Uterus (tissue), 4 donors: ENCODE measurements at places on chromosomes 2 and 18. TPM values are rescaled to one million over a fixed set of nuclear protein-coding genes. Genes with fewer than 3 reads are reported as not detected.

GRCh38 chr2:239666855-239667376 is 266.1 kb upstream of the HDAC4 start:
- no peak for DNase-seq
- no peaks in the 10 kb centered on the region for H3K4me1 ChIP-seq
- no peaks in the 10 kb centered on the region for H3K36me3 ChIP-seq
- H3K4me3 ChIP-seq, result no peak overlapping the region
- H3K27ac ChIP-seq, result no peak overlapping the region
- peaks cover 2% of the 10 kb centered on the region for H3K27me3 ChIP-seq

- no peaks in the 10 kb centered on the region for H3K27me3 ChIP-seq
- no peak overlapping the region for H3K4me3 ChIP-seq
- H3K4me1 ChIP-seq, result no peaks in the 10 kb centered on the region
- no peak overlapping the region for H3K27ac ChIP-seq
- no peak for DNase-seq
Observed at GRCh38 chr18:23498117-23498516, 5.2 kb upstream of the RMC1 start.

DNA sequence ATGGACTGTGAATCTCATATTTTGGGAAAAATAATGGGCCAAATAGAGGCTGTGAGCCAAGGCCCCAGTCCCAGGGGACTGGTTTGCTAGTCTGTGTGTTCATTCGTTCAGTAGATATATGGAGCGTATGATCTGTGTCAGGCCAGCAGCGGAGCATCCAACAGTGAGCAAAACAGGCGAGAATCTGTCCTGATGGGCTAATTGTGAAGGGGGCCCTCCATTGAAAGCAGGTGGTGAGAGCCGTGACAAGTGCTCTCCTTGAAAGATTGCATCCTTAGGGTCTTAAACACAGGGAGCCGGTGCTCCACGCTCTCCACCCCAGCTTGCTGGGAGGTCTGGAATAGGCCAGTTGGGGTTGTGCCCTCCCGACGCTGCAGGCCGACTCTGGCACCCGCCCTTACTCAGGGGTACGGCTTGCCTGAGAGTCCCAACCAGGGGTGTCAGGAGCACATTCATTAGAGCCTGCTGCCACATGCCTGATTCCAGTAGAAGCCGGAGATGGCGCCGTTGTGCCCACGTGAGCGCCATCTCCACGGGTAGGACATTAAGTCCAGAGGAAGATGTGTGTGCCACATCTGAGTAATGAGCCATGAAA is 213.3 kb downstream of the SH3RF3 start:
- no peak overlapping the region for H3K4me3 ChIP-seq
- H3K36me3 ChIP-seq, result no peaks in the 10 kb centered on the region
- H3K27me3 ChIP-seq, result no peaks in the 10 kb centered on the region
- no peak for DNase-seq
- no peaks in the 10 kb centered on the region for H3K4me1 ChIP-seq

RNF152 gene
- total RNA-seq, result 42.2 TPM

DNA sequence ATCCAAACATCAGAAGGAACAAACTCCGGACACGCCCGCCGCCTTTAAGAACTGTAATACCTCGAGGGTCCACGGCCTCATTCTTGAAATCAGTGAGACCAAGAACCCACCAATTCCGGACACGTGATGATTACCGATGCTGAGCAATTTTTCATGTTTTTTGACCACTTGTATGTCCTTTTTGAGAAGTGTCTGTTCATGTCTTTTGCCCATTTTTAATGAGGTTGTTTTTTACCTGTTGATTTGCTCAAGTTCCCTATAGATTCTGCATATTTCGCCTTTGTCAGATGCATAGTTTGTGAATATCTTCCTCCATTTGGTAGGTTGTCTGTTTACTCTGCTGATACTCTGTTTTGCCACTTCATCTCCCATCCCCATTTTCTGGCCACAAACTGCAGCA is 150.4 kb downstream of the IRS1 start:
- H3K4me3 ChIP-seq, result no peak overlapping the region
- H3K27ac ChIP-seq, result peak overlapping the region; percentile 85
- H3K27me3 ChIP-seq, result no peaks in the 10 kb centered on the region

- no peak overlapping the region for H3K4me3 ChIP-seq
- H3K27ac ChIP-seq, result no peak overlapping the region
- DNase-seq, result no peak
Observed at GRCh38 chr2:26704441-26704977, 12.0 kb downstream of the KCNK3 start.

- no peak for DNase-seq
- no peak overlapping the region for H3K27ac ChIP-seq
- no peak overlapping the region for H3K4me3 ChIP-seq
- H3K27me3 ChIP-seq, result no peaks in the 10 kb centered on the region
- H3K36me3 ChIP-seq, result no peaks in the 10 kb centered on the region
- H3K4me1 ChIP-seq, result no peaks in the 10 kb centered on the region
Observed at GRCh38 chr2:215260097-215260677, 51.7 kb upstream of the ATIC start.

GRCh38 chr2:168536925-168537466 is 80.9 kb downstream of the CERS6 start:
- no peak for DNase-seq
- no peaks in the 10 kb centered on the region for H3K4me1 ChIP-seq
- no peaks in the 10 kb centered on the region for H3K27me3 ChIP-seq
- no peak overlapping the region for H3K4me3 ChIP-seq

DNA sequence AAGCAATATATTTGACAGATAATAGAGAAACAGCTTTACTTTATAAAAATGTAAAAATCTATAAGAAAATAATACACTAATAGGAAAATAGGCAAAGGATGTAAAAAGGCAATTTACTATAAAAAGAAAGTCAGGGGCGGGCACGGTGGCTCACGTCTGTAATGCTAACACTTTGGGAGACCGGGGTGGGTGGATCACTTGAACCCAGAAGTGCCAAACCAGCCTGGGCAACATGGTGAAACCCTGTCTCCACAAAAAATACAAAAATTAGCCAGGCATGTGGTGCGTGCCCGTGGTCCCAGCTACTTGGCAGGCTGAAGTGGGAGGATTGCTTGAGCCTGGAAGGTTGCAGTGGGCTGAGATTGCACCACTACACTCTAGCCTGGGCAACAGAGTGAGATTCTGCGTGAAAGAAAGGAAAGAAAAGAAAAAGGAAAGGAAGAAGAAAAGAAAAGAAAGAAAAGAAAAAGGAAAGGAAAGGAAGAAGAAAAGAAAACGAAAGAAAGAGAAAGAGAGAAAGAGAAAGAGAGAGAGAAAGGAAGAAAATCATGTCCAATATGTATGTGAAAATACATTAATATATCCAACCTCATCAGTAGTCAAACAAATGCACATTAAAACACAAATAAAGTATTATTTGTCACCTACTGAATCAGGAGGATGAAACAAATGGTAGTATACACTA is 65.1 kb downstream of the ADD2 start:
- H3K4me1 ChIP-seq, result no peaks in the 10 kb centered on the region
- no peak for DNase-seq
- H3K4me3 ChIP-seq, result no peak overlapping the region
- H3K36me3 ChIP-seq, result no peaks in the 10 kb centered on the region
